Natural killer cell treated with Interleukin-12 subunit alpha and Interleukin-12 subunit beta and Interleukin-15 and Interleukin-18, amount 100 ng/mL, for 72 hours (primary cell): ENCODE measurements at places on chromosomes 4 and X. TPM values are rescaled to one million over a fixed set of nuclear protein-coding genes. Genes with fewer than 3 reads are reported as not detected.

Gene GPM6B
- total RNA-seq = not detected

Gene OPRPN
- total RNA-seq = not detected

DNA sequence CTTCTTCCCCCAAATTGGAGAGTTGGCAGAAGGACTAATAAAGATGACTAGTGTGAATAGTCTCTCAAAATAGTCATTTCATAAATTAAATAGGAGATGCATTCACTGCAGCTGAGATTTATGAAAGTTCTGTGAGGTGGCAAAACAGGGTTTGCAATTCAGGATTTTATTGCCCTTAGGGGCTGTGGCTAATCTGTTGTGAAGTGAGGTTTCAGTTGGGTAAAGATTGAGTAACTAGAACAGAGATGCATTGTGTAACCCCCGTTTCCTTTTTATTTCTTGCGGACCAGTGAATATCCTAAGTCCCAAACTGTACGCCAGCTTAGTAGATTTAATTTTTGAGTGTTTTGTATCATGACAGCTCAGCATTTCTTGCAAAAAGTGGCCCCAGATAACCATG lies 16.2 kb upstream of the SCRG1 start:
- H3K4me3 ChIP-seq = no peak overlapping the region
- H3K27me3 ChIP-seq = no peaks in the 10 kb centered on the region
- H3K36me3 ChIP-seq = no peaks in the 10 kb centered on the region
- no peak for DNase-seq
- H3K27ac ChIP-seq = no peak overlapping the region

DNA sequence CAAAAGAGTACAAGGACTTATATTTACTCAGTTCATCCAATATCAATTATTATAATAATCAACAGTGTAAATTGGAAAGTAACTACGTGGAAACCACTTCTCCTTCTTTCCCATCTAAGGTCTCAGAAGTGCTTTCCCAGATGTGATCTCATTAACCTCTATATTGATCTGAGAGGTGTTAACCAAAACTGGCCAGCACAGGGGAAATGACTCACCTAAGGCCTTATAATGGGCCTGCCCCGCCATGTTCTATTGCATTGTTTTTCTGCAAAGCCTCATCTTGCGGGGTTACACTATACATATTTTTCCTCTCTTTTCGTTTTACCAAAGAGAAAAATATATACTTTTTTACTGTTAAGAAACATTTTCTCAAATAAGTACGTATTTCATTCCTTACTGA lies 20.5 kb downstream of the RAB40A start:
- no peak for DNase-seq

DNA sequence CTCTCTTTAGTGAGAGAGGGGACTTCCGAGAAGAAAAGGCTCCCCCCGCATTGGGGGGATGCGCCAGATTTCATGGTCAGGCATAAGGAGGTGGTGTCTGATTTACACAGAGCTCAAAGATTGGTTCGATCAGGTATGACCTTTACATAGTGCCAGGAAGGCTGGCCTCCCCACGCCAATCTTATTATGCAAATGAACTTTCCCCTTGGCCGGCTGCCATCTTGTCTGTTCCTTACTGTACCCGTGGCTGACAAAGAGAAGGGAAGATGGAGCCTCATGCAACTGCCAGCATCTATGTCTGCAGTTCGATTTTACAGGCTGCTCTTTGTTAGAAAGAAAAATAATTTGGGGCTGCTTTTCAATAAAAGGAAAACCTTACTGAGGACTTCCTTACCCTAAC lies 197.2 kb downstream of the GPM6A start:
- no peaks in the 10 kb centered on the region for H3K27me3 ChIP-seq
- DNase-seq = no peak
- no peaks in the 10 kb centered on the region for H3K36me3 ChIP-seq
- no peak overlapping the region for H3K27ac ChIP-seq
- no peaks in the 10 kb centered on the region for H3K4me1 ChIP-seq
- no peak overlapping the region for H3K4me3 ChIP-seq

DNA sequence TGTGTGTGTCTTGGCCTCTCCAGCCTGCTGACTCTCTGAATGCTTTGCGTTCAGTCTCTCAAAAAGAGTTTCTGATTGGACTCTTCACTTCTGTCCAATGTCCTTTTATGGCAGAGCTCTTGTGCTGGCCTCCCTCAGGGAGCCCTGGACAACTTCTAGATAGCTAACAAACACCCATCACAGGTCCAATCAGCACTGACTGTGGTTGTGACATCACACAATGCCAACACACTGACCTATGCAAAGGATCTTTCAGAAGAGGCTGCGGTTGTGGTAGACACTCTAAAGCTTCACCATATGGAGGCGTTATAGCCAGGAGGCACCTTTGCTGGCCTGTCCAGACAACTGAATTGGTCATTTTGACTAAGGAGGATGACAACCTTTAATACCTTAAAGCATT lies 53.8 kb upstream of the LSM6 start:
- H3K36me3 ChIP-seq = no peaks in the 10 kb centered on the region
- H3K27ac ChIP-seq = no peak overlapping the region
- no peak overlapping the region for H3K4me3 ChIP-seq
- no peak for DNase-seq
- H3K4me1 ChIP-seq = no peaks in the 10 kb centered on the region
- peaks cover 50% of the 10 kb centered on the region for H3K27me3 ChIP-seq
